ENCODE measurements at places on chromosomes 3 and 15. TPM values are rescaled to one million over a fixed set of nuclear protein-coding genes. Genes with fewer than 3 reads are reported as not detected.

DNA sequence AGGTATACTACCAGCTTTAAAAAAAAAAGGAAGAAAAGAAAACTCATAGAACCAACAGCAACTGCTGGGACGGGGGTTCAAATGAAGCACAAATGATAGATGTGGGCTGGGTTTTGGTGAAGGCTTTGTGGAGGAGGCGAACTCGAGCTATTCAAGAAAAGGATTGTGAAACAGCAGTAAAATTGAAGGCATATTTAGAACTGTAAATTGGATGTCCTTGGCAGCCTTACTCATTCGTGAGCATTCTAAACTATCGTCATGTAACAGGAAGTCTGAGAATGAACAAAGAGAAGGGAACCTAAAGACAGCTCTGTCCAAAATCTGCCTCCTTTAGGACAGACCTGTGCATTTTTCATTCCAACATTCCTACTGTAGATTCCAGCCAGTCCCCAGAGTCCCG lies 97.8 kb downstream of the LARS2 start:
- H3K4me1 ChIP-seq = peaks cover 6% of the 10 kb centered on the region
- no peak for DNase-seq
- H3K27ac ChIP-seq = no peak overlapping the region
- H3K36me3 ChIP-seq = peaks cover 42% of the 10 kb centered on the region

DNA sequence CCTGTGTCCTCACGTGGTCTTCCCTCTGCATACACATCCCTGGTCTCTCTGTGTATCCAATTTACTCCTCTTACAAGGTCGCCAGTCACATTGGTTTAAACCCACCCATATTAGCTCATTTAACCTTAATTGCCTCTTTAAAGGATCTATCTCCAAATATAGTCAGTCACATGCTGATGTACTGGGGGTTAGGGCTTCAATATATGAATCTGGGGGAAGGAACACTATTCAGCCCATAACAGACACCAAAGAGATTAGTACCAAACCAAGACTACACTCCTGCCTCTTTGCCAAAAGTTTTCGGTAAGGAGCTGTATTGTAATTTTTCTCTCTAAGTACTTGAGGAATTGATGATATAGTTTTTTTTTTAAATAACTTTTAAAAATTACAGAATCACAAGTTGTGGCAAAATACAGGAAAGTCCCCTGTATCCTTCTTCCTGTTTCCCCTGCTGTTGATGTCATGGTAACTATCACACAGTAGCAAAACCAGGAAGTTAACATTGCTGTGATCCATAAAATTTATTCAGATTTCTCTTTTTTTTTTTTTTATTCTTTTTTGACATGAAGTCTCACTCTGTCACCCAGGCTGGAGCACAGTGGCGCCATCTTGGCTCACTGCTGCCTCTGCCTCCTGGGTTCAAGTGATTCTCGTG lies 67.8 kb downstream of the SLCO3A1 start:
- peaks cover 8% of the 10 kb centered on the region for H3K36me3 ChIP-seq
- H3K4me3 ChIP-seq = no peak overlapping the region
- H3K4me1 ChIP-seq = peaks cover 7% of the 10 kb centered on the region
- no peak overlapping the region for H3K27ac ChIP-seq

- no peak overlapping the region for H3K4me3 ChIP-seq
- H3K4me1 ChIP-seq = no peaks in the 10 kb centered on the region
- no peak for DNase-seq
- H3K36me3 ChIP-seq = no peaks in the 10 kb centered on the region
These were observed 308.1 kb upstream of the COL8A1 start for GRCh38 chr3:99330281-99330680.

GRCh38 chr15:76588811-76589747 lies 252.5 kb downstream of the ISL2 start:
- H3K4me1 ChIP-seq = no peaks in the 10 kb centered on the region
- H3K4me3 ChIP-seq = no peak overlapping the region
- H3K27me3 ChIP-seq = no peaks in the 10 kb centered on the region
- peaks cover 5% of the 10 kb centered on the region for H3K36me3 ChIP-seq

- H3K36me3 ChIP-seq = no peaks in the 10 kb centered on the region
- H3K27me3 ChIP-seq = no peaks in the 10 kb centered on the region
- H3K4me1 ChIP-seq = no peaks in the 10 kb centered on the region
- no peak overlapping the region for H3K27ac ChIP-seq
- no peak for DNase-seq
These were observed 157.3 kb downstream of the WNT5A start for GRCh38 chr3:55329849-55330248.

- no peaks in the 10 kb centered on the region for H3K4me1 ChIP-seq
- no peaks in the 10 kb centered on the region for H3K27me3 ChIP-seq
- no peak overlapping the region for H3K4me3 ChIP-seq
- H3K36me3 ChIP-seq = no peaks in the 10 kb centered on the region
These were observed 245.2 kb downstream of the EFHB start for GRCh38 chr3:19688767-19689166.

GRCh38 chr15:101803676-101804075 lies 367 bp downstream of the OR4F6 start:
- peaks cover 16% of the 10 kb centered on the region for H3K27me3 ChIP-seq
- H3K27ac ChIP-seq = no peak overlapping the region
- no peaks in the 10 kb centered on the region for H3K36me3 ChIP-seq
- no peak for DNase-seq

DNA sequence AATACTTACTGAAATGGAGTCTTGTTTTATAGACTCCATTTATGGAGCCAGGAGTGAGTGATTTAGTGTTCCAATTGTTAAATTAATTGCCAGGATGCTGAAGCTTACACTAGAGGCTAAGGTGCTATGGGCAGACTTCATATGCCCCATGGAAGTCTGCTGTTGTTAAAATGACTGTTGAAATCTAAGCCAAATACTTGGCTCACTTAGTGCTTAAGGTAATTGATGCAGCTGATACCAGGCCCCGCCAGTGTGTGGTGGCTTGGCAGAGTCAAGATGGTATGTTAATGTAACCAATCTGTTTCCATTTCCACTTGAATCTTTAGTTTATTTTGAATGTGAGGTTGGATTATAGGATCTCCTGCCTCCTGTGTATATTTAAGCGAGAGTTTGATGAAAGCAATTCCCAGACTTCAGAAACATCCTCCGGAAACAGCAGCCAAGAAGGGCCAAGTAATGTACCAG lies 187.1 kb downstream of the ITPR1 start:
- H3K27me3 ChIP-seq = no peaks in the 10 kb centered on the region
- DNase-seq = no peak
- H3K27ac ChIP-seq = no peak overlapping the region
- peaks cover 69% of the 10 kb centered on the region for H3K36me3 ChIP-seq
- H3K4me1 ChIP-seq = peaks cover 15% of the 10 kb centered on the region

GRCh38 chr3:146473726-146474125 lies 4.4 kb upstream of the PLSCR2 start:
- no peaks in the 10 kb centered on the region for H3K36me3 ChIP-seq
- peaks cover 3% of the 10 kb centered on the region for H3K4me1 ChIP-seq

- H3K27ac ChIP-seq = peak overlapping the region; percentile 96
- H3K4me1 ChIP-seq = peaks cover 34% of the 10 kb centered on the region
- peak overlapping the region; percentile 68 for H3K4me3 ChIP-seq
- peak; percentile 96 for DNase-seq
- peaks cover 2% of the 10 kb centered on the region for H3K36me3 ChIP-seq
These were observed 1.1 kb upstream of the SPTBN5 start for GRCh38 chr15:41894791-41895463.

GRCh38 chr15:63030101-63030551 lies 12.4 kb upstream of the TPM1 start:
- H3K4me3 ChIP-seq = no peak overlapping the region
- no peaks in the 10 kb centered on the region for H3K4me1 ChIP-seq
- H3K27ac ChIP-seq = no peak overlapping the region
- DNase-seq = no peak
- H3K36me3 ChIP-seq = no peaks in the 10 kb centered on the region

DNA sequence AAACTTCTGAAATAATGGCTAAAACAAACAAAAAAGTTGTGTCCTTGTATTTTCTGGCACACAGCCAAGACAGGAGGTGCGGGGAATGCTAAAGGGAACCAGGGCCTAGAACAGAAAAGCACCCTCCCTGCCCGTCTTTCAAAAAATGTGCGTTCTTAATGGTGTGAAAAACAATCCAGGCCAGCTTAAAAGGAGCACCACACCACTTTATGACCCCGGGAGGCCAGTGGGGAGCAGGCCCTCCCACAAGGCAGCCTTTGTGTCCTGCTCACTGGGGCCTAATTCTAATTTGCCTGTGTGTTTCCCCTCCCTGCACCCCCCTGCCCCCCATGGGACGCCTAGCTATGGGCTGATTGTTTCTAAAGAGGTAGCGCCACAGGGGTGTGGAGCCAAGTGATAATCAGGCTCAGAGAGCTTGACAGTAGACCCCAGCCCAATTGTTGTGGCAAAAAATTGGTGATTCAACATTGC lies 181.4 kb downstream of the GREM1 start:
- no peaks in the 10 kb centered on the region for H3K36me3 ChIP-seq
- DNase-seq = no peak
- H3K27ac ChIP-seq = no peak overlapping the region
- H3K27me3 ChIP-seq = peaks cover 4% of the 10 kb centered on the region

- H3K27me3 ChIP-seq = peaks cover 37% of the 10 kb centered on the region
- H3K36me3 ChIP-seq = no peaks in the 10 kb centered on the region
- no peak overlapping the region for H3K27ac ChIP-seq
- DNase-seq = peak; percentile 53
- peak overlapping the region; percentile 68 for H3K4me3 ChIP-seq
- H3K4me1 ChIP-seq = peaks cover 16% of the 10 kb centered on the region
These were observed 1.2 kb downstream of the MEX3B start for GRCh38 chr15:82044373-82045178.

GRCh38 chr3:37499061-37499785 lies 324.8 kb upstream of the LRRFIP2 start:
- H3K27me3 ChIP-seq = peaks cover 39% of the 10 kb centered on the region
- H3K27ac ChIP-seq = no peak overlapping the region

DNA sequence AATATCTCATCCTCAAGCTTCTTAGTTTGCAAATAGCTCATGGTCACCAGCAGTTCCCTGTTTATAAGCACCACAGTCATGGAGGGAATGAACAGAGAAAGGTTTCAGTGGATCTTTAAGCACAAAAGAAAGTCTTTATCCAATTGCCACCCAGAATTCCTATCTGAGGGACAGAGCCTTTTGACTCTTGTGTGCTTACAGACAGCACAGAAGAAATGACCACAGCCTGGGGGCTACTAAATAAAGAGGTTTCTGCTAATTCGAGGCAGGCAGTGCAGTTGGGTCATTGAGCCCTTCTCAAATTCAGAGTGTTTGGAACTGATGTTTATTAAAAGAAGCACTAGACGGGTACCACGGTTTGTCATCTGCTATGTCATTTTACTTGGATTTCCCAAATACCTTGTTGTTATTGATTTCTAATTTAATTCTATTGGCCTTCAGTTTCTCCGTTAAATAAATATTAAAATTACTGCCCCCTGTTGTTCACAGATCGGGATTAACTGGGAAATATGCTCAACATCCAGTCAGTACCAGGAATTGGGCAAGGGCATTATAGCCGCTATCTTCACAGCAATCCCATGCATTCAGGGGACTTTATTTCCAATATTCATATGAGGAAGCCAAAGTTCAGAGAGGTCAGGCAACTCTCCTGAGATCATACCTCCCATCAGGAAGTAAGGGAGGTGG lies 3.6 kb downstream of the PRICKLE2 start:
- no peaks in the 10 kb centered on the region for H3K36me3 ChIP-seq
- H3K27me3 ChIP-seq = no peaks in the 10 kb centered on the region
- no peak for DNase-seq
- no peak overlapping the region for H3K27ac ChIP-seq
- no peaks in the 10 kb centered on the region for H3K4me1 ChIP-seq

DNA sequence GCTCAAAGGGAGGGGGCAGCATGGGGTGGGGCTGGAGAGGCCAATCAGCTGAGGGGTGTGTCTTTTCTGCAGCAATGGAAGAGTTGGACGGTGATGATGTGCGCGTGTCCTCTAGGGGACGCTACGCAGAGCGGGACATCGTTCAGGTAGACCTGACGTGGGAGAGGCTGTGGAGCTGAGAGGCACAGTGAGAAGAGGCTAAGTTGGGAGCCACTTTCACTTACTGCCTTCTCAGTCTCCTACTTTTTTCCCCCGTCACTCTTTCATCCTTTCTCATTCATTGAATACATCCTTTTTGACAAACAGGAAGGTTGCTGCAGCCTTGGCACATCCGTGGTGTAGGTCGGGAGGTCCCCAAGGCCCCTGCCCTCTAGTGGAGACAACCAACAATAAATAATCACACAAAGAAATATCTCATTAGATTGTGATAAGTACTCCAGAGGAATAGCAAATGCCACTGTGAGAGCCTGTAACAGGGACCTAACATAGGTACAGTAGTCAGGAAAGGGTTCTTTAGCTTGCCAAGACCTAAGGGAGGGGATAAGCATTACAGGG lies 4.4 kb upstream of the BRPF1 start:
- DNase-seq = peak; percentile 75
- H3K4me3 ChIP-seq = peak overlapping the region; percentile 67
- peaks cover 31% of the 10 kb centered on the region for H3K4me1 ChIP-seq
- no peaks in the 10 kb centered on the region for H3K36me3 ChIP-seq
- H3K27me3 ChIP-seq = no peaks in the 10 kb centered on the region

- DNase-seq = no peak
- no peaks in the 10 kb centered on the region for H3K27me3 ChIP-seq
- H3K4me1 ChIP-seq = no peaks in the 10 kb centered on the region
These were observed 313.0 kb upstream of the COL8A1 start for GRCh38 chr3:99325402-99325801.

DNA sequence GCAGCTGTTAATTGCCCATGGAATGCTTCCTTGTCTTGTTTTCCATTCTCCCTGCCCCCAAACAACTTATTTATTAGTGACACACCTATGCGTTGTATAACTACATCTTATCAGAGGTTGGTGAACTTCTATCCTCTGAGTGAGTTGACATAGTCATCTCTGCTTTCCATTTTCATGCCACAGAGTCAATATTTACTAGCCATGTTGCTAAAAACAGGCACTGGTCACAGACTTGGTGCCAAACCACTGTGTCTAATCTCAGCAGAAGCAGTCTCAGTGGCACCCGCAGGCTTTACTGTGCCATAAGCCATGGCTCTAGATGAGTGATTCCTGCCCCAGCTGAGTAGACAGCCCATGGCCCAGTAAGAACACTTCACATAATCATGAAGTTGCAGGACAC lies 26.5 kb downstream of the DAPK2 start:
- peaks cover 17% of the 10 kb centered on the region for H3K4me1 ChIP-seq
- DNase-seq = no peak
- peaks cover 31% of the 10 kb centered on the region for H3K36me3 ChIP-seq
- no peak overlapping the region for H3K4me3 ChIP-seq
- H3K27me3 ChIP-seq = no peaks in the 10 kb centered on the region
- no peak overlapping the region for H3K27ac ChIP-seq

Gene GOLGA8F
- total RNA-seq = not detected

Gene RTP1
- total RNA-seq = not detected

Gene TLR9
- total RNA-seq = not detected

Gene HYAL2
- 7.4 TPM for total RNA-seq

Gene SNTN
- total RNA-seq = not detected

Gene GOLGA6B
- not detected for total RNA-seq

Gene ADAMTS9
- total RNA-seq = not detected

Gene CYP11A1
- not detected for total RNA-seq

Gene PTH1R
- total RNA-seq = not detected

Gene FGF7
- total RNA-seq = not detected

Gene YEATS2
- total RNA-seq = 49.4 TPM

Data from activated CD8-positive, alpha-beta memory T cell treated with anti-CD3 and anti-CD28 coated beads, Interleukin-2, amount 10 ng/mL, durations not matched to agents 7 days and 5 days (primary cell).